ENCODE measurements at places on chromosomes 4 and X. TPM values are rescaled to one million over a fixed set of nuclear protein-coding genes. Genes with fewer than 3 reads are reported as not detected.

Gene PDGFRA
- 0.25 TPM for total RNA-seq

Gene RPL34
- 1,359 TPM for total RNA-seq

Gene QRFPR
- total RNA-seq, result not detected

Gene RNF212
- not detected for total RNA-seq

Gene HOPX
- total RNA-seq, result 0.42 TPM

Gene FAM53A
- total RNA-seq, result 1.1 TPM

Gene PPP4R3C
- not detected for total RNA-seq

Gene UNC5C
- not detected for total RNA-seq

Gene NXF2
- total RNA-seq, result not detected

Gene AMOT
- 7.7 TPM for total RNA-seq

Gene FRG2
- total RNA-seq, result not detected

Gene POU3F4
- total RNA-seq, result not detected

Gene EVC2
- not detected for total RNA-seq

Gene CEP135
- total RNA-seq, result 10.9 TPM

DNA sequence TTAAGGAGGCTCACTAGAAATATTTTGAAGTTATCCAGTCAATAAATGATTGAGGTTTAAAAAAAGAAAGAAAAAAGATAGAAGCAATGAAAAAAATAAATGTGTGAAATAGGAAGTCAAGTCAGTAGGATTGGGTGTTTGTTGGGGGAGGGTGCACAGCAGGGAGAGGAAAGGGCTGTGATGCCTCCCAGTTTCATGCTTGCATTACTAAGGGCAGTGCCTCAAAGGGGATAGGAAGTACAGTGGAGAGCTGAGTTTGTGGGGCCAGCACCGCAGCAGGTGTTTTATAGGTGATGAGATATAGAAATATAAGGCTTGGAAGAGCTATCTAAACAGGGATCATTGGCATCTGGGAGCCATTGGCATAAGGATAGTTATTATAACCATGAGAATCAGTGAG, 919.2 kb downstream of the STIM2 start:
- no peak for DNase-seq

- no peak for DNase-seq
These were observed 75.0 kb downstream of the STK32B start for GRCh38 chr4:5126231-5126630.

DNA sequence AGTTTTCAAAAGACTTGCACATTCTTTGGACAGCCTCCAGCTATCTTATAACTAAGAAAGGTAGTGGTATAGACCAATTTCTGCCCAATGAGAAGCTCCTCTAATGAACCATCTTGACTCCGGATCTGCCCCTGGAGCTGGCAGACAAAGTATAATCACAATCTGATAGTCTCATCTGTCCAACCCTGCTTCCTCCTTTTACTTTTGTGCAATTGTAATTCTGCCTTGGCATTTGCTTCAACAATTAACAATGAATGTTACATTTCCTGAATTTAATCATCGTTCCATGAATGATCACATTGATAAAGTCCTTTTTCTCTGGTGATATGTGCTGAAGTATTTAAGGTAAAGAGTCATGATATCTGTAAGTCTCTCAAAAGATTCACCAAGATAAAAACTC, 27.8 kb downstream of the FRYL start:
- DNase-seq, result no peak

DNA sequence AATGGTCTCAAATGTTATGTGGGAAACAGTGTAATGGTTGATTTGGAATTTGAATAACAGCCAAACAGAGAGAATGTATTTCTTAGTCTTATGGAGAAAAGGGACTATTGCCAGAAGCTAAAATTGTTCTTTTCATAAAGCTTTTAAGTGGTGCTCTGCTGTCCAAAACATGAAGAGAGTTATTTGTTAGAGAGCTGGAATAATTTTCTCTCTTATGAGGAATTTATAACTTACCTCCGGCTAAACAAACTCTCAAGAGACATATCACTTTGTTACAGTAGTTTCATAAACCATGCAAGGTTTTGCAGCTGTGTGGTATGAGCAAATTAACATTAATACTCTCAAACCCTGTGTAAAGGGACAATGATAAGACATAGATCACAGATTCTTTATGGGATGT, 28.6 kb downstream of the SULT1B1 start:
- DNase-seq, result no peak

GRCh38 chr4:142452161-142452855, 393.8 kb downstream of the INPP4B start:
- no peak for DNase-seq

DNA sequence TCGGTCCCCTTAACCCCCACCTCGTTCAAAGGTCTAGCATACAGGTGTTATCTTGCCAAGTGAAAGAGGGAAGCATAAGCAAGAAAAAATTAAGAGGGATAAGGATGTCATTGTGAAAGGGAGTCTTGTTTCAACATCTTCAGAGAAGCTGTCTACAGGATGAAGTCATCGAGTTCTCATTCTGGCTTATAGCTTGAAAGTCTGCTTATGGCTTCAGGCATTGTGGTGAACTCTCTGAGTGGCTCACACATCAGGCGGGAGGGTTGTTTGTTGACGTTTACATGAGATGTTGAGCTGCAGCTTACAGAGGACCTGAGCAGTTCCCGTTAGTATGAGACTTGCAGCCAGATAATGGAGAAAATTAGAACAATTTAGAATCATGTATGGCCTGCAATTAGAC, 16.6 kb downstream of the MAGEA9B start:
- DNase-seq, result no peak

GRCh38 chr4:94722748-94723147, 35.0 kb upstream of the BMPR1B start:
- DNase-seq, result no peak

GRCh38 chr4:73911746-73912145, 42.6 kb downstream of the CXCL1 start:
- DNase-seq, result no peak

DNA sequence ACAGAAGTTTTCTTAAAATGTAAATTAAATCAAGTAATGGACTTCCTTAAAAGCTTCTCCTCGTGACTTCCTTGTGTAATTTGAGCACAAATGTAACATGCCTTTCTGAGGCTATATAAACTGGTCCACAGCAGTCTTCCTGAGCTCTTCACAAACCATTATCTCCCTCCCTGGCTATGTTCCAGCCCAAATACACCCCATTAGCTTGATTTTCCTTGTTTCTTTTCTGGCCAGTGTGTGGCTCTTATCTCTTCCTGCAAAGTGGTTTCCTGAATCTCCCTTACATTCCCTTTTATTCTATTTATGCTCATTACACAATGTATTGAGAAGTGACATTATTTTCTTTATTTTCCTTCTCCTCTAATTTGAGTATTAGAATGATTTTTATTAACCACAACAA, 1085.3 kb upstream of the PCDH10 start:
- no peak for DNase-seq

DNA sequence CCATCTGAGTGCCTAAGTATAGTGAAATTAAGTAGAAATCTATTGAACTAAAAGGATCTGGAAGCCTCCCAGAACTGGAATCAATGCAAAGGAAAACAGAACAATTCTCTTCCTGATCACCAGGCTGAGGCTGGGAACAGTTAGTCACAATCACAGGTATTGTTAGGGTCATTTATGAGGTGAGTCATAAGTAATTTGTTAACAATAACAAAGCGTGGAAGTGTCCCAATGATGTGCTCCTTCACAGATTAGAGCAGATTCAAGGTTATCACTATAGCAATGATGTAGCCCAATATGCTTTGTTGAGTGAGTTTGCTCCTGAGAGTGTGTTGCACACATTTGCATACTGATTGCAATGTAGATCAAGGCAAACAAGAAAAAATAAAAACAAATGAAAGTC, 228.1 kb downstream of the ZNF674 start:
- DNase-seq, result peak; percentile 81

DNA sequence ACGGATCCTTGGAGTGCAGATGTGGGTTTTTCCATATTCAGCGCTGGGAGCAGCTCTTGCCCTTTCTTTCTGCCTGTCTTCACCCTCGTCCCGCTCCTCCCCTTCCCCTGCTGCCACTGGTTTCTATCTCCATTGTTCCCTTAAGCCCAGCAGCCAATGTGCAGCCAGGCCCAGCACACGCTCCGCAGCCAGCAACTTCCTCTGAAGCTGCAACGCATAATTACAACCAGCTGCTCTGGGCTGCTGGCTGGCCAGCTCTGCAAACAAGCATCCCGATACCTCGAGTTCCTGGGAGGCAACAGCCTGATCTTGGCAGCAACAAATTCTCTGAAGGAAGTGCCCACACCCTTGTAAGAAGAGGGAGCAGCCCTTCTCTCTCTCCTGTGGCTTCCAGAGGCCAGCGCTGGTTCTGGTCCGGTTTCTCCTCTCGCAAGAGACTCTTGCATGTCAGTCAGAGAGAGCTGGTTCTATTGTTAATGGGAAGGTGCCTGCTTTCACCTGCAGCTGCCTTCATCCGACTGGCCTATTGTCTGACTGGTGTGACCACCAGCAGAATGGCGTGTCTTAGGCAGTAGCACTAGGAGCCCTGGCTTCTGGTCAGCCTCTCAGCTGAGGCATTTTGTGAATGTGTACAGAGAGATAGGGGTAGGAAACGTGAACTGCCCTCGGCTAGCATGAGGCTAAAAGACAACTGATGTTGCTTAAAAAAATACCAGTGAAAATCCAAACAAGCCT, 83.8 kb upstream of the MAML3 start:
- DNase-seq, result no peak

DNA sequence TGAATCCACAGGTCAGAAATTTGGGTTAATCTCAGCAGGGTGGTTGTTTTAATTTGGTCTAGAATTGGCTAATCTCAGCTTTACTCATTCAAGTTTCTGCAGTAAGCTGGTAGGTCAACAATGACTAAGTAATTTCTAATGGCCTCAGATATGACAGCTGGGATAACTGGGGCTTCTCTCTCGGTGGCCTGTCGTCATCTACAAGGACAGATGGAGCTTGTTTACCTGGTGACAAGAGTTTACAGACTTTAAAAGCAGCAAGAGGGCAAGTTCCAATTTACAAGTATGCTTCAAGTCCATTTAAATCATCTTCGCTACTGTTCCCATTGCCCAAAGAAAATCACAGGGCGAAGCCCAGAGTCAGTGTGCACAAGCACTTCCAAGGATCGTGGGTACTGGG, 453.9 kb downstream of the PDHA2 start:
- no peak for DNase-seq

- DNase-seq, result no peak
These were observed 14.3 kb downstream of the MSANTD1 start for GRCh38 chr4:3263053-3263875.

DNA sequence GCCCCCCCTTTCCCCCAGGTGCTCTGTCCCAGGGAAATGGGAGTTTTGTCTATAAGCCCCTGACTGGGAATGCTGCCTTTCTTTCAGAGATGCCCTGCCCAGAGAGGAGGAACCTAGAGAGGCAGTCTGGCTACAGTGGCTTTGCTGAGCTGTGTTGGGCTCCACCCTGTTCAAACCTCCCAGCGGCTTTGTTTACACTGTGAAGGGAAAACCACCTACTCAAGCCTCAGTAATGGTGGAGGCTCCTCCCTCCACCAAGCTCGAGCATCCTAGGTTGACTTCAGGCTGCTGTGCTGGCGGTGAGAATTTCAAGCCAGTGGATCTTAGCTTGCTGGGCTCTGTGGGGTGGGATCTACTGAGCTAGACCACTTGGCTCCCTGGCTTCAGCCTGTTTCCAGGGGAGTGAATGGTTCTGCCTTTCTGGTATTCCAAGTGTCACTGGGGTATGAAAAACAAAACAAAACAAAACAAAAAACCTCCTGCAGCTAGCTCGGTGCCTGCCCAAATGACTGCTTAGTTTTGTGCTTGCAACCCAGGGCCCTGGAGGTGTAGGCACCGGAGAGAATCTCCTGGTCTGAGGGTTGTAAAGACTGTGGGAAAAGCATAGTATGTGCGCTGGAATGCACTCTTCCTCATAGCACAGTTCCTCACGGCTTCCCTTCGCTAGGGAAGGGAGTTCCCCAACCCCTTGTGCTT, 41.7 kb downstream of the ITM2A start:
- DNase-seq, result no peak

DNA sequence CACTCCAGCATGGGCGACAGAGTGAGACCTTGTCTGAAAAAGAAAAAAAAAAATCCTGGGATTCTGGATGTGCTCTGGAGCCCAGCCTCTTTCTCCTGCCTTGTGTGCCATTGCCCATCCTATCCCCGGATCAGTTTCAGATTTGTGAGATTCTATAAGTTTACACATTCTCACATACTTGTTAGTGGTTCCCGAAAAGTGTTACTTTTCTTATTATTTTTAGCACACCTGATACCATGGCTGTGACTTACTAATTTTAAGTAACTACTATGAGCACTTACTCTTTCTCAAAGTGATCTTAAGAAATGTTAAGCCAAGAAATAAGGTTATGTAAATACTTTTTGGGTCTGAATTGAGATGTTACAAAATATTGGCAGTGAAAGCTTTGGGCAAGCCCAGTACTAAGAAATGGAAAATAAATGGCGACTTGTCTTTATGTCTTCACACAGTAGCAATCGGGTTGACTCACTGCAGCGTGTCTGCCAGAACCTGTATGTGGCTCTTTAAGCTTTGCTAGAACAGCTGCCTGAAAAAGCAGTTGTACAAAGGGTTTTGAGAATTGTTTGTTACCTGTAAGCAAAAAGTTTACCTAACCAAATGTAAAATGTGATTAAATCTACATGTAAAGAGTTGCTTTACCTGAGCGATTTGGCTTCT, 118.7 kb downstream of the KLHL8 start:
- no peak for DNase-seq

GRCh38 chr4:40194602-40195161, 2.1 kb upstream of the RHOH start:
- DNase-seq, result no peak

DNA sequence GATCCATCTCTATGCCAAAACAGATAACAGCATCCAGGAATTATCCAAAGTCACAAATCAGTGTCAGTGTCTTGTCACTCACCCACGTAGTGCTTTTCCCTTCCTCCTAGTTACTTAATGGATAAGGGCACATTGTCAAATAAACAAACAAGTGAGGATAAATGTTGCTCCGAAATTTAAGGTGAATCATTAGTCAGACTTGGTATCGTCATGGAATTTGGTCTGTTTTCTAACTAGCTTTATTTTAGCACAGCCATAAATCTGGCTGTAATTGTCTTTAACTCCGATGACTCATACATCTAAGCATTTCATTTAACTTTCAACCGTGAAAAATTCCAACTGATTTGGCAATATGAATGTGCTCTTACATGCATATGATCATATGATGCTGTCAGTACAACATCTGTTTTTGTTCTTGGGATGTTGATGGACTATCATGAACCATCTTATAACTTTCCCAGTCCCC, 83.3 kb downstream of the SNCA start:
- DNase-seq, result peak; percentile 55

- no peak for DNase-seq
These were observed 79.8 kb downstream of the SPANXN3 start for GRCh38 chrX:143437439-143437838.

DNA sequence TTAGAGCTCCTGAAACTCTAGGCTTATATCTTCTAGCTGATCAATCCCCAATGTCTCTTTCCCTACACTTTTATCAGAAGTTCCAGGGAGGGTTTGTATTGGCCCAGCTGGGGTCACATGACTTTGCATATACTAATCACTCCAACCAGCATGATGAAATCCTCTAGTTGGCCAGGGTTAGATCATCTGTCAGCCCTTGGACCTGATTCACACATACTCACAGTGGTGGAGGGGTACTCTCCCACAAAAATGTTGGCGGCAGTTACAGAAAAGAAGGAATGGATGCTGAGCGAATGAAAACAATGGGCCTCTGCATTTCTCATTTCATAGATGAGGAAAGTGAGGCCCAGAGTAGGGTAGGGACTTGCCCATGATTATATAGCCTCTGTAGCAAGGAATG, 151.1 kb downstream of the PJA1 start:
- DNase-seq, result no peak

- DNase-seq, result no peak
These were observed 164.8 kb upstream of the EMCN start for GRCh38 chr4:100682477-100683218.
